Panc1 (cell line): ENCODE measurements at places on chromosomes 4 and X.

DNA sequence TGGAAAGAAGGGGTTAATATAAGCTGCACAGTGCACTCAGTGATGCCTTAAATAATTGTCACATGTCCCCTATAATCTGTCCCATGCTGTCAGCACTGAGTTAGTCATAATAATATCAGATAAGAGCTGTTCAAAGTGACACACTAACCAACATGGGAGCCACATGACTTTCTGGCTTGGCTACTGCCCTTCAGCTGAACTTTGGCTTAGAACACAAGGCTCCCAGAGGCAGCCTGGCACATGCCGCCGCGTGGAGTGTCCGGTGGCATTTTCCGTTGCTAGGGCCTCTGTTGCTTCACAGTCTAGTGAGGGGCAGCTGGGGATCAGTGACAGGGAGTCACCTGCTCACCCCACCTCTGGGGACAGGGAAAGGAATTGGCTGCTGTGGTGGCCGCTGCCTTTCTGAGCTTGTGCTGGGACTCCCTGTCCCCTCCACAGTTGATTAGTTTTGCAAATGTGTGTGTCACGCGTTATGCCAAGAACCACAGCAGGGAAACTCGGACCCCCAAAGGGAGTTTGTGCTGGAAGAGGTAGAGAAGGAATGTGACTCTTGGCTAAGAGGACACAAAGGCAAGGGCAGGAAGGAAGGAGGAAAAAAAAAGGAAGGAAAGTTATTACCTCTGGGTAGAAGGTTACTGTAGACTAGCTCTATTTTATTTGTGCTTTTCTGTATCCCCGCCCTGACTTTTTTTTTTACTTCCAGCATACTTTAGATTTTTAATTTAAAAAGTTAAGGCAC is 41.1 kb upstream of the PPARGC1A start:
- no peak for DNase-seq

DNA sequence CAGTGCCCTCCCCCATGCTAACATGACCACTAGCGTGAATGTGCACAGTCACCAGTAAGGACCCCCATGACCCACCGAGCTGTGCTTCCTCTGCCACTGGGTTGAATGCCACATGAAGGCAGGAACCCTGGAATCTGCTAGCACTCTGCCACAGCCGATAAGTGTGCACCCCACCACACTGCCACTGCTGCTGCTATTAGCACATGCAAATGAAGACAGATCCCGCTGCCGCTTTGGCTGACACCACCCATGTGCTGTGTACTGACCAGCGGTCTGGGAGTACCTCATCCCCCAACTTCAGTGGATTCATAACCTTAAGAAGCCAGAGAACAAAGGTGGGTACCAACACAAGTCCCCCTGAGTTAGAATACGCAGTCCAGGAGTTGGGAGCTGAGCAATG is 200.9 kb upstream of the ARHGEF9 start:
- DNase-seq = no peak

DNA sequence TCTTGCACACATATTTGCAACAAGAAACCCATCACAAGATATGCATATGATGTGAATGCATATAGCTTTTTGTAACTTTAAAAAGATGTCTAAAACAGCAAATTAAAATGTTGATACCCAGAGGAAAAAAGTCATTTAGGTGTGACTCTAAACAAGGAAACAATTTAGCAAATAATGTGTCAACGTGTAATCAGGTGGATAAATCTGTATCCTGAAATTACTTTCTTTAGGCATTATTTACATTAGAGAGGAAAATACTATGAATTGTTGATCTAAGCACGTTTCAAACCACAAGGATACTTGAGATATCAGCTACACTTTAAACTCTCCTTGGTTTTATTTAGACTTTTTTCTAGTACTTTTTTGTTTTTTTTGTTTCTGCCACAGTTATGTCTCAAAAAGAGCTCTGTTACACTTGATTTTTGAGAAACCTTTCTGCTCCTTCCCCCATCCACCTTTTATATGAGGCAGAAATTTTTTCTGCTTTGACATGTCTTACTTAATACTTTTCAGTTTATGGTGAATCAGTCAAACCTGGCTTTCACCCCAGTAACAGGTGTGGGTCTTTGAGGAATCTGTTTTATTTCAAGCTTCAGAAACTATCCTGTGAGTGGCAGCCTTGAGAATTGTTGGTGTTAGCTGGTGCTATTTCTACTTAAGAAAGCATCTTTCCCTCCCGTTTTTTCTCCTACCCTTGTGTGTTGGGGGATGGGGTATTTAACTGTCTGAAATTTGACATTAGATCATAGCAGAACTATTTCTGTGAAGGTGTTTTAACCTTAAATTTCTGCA is 1.9 kb downstream of the NPNT start:
- DNase-seq = no peak

DNA sequence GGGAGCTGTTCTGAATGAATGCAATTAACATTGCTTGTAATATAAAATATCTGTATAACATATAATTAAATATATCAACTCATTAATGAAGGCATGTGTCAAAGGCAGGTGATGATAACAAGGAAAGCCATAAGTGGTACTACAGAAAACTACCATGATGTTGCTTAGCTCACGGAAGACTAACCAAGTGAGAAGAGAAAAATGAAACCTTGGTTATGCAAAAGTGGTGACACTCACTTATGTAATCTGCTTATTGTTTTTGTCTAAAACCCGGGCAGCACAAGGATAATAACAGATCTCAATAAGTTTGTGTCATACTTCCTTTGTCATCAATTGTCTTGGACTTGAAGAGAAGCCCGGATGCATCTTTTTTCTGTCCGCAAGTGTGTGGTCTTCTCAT is 156.4 kb downstream of the HS6ST2 start:
- DNase-seq = no peak

DNA sequence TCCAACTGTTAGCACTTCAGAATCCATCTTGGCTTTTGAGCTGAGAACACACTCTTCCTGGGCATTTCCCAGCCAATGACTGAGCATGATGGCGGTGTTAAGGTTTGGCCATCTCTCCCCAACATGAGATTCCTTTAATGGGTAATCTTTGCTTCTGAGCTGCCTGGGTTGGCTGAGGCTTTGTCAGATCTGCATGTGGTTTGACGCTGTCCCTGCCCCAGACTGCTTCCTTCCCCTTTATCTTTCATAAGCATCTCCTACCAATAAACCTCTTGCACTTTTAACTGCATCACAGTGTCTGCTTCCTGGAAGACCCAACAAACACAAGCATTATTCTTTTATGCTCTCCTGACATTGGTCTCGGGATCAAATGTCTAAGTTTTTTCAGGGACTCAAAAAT is 31.5 kb upstream of the DIPK2B start:
- DNase-seq = no peak

- no peak for DNase-seq
These were observed 49.6 kb downstream of the HPF1 start for GRCh38 chr4:169707958-169708643.

GRCh38 chrX:42102586-42103282 is 179.4 kb upstream of the CASK start:
- DNase-seq = no peak

DNA sequence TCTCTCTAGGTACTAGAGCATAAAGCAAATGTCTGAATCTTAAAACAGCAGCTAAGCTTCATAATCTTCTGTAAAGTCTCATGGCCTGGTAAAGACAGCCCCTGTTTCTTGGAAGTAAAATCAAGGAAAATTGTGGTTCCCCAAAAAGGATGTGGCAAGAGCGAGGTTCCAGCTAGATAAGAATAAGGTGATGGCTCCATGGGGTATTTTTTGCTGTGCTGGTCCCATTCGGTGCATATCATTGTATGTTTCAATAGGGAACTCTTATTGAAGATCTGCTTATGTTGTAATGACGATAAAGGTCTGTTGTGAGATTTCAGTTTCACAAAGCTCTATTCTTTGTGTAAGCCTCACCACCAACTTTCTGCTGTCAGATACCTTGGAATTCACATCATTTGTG is 316.9 kb upstream of the NOCT start:
- no peak for DNase-seq

GRCh38 chr4:74206088-74206825 is 48.3 kb downstream of the MTHFD2L start:
- no peak for DNase-seq

GRCh38 chr4:105462576-105462975 is 11.3 kb downstream of the PPA2 start:
- no peak for DNase-seq

DNA sequence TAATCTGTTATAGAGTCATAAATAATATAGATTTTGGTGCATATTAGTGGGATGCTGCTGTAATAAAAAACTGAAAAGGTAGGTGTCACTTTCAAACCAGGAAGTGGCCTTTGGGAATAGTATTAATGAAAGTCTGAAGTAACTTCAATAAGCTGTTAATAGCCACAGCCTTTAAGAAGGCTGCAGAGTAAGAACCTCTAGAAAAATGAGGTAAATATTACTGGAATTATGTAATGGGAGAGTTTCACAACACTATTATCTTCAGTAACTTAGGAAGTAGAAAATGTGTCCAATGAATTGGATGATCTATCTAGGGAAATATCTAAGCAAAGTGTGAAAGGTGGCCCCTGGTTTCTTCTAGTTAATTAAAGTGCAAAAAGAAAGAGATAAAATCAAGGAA is 104.7 kb downstream of the NCAPG start:
- DNase-seq = no peak

- no peak for DNase-seq
These were observed 8.7 kb downstream of the TBC1D14 start for GRCh38 chr4:6918338-6918737.

DNA sequence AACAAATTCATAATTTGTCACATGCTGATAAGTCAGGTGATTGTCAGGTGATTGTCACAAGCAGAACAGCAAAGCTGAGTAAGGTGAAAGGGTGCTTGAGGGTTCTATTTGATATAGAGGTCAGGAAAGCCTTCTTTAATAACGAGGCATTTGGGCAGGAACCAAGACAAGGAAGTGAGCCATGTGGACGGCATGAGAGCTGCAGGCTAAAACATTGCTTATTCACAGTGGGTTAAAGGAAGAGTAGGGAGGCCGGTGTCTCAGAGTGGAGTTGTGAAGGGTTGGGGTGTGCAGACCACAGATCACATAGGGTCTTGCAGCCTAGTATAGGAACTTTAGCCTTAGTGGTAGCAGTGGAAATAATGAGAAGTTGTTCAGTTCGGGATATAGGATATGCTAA is 31.3 kb upstream of the CYP2U1 start:
- DNase-seq = no peak

DNA sequence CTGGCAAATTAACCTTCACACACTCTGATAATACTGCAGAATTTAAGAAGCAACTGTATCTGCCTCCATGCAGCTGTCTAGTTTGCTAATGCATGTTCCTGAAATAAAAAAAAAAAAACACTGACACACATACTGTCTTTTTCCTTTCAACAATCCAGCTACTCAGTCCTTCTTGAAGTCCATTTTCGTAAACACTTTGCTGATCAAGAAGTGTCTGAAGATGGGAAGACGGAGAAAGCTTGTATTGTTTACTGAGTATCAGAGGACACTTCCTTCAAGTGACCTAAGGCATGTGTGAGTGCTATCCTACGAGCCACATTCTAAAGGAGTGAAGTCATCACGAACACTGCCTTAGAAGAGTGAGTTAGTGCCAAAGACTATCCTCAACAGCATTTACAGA is 82.6 kb downstream of the LUZP4 start:
- DNase-seq = peak; percentile 64

DNA sequence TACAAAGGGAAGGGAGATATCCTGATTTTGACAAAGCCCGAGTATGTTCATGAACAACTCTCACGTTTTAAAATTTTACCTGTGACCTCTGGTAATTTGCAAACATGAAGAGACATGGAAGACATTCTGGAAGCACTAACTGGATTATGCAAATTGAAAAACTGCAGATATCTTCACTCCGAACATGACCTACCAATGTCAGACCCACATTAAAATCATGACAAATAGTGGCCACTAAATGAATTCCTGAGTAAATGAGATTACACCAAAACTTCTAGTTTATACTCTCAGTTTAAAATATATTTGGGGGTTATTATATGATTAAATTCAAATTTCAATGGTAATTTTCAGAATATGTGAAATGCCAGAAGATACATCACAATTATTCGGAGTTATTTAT is 19.9 kb upstream of the CBR4 start:
- DNase-seq = no peak

DNA sequence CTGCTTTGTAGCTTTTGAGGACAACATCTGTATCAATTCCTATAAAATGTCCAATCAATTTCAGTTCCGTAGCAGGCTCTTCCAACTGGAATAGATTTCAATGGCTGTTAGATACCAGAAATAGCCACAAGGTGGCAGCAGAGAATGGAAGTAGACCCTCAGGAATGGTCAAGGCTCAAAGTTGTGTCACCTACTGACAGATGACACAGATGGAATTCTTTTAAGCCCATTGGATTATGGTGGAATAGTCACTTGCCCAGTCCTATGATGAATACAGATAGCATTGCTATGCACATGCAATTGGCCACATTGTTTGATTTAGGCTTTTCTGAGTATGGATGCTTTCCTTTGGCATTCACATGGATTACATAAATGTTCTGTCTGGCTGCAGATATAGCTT is 130.4 kb upstream of the RADX start:
- peak; percentile 41 for DNase-seq

GRCh38 chr4:3784454-3785291 is 18.5 kb downstream of the ADRA2C start:
- DNase-seq = no peak

- no peak for DNase-seq
These were observed 1841.8 kb downstream of the PCDH7 start for GRCh38 chr4:32562010-32562409.

DNA sequence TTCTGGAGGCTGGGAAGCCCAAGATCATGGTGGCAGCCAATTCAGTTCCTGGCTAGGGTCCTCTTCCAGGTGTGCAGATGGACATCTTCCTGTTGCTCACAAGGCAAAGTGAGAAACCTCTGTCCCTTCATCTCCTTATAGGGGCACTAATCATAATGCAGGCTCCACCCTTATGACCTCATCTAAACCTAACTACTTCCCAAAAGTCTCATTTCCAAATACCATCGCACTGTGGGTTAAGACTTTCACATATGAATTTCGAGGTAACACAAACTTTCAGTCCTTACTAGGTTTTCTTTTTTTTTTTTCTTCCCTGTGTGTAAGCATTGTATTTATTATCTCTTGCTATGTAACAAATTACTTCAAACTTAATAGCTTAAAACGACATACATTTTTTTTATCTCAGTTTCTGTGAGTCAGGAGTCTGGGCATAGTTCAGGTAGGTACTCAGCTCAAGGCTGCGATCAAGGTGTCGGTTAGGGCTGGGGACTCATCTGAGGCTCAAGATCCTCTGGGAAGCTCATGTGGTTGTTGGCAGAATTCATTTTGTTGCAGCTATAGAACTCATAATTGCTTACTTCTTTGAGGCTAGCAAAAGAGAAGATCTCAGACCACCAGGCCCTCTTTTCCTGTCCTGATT is 204.7 kb upstream of the STK26 start:
- no peak for DNase-seq

- DNase-seq = no peak
These were observed 5.2 kb downstream of the MAP9 start for GRCh38 chr4:155371432-155372043.

GRCh38 chr4:16122308-16122711 is 38.5 kb upstream of the PROM1 start:
- no peak for DNase-seq

- DNase-seq = no peak
These were observed 23.3 kb upstream of the BBS12 start for GRCh38 chr4:122709236-122709635.

- no peak for DNase-seq
These were observed 34.5 kb downstream of the KDM5C start for GRCh38 chrX:53190363-53190960.
